CD4-positive, CD25-positive, alpha-beta regulatory T cell (primary cell): ENCODE measurements at places on chromosomes 3 and 15.

- DNase-seq = no peak
Measured at GRCh38 chr3:37852771-37853170, 8.9 kb upstream of the CTDSPL start.

- DNase-seq = no peak
Measured at GRCh38 chr3:45612918-45613602, 18.5 kb downstream of the LIMD1 start.

- no peak for DNase-seq
Measured at GRCh38 chr3:38367779-38368178, 21.2 kb downstream of the XYLB start.

GRCh38 chr15:99504823-99505551, 60.8 kb upstream of the MEF2A start:
- DNase-seq = no peak

DNA sequence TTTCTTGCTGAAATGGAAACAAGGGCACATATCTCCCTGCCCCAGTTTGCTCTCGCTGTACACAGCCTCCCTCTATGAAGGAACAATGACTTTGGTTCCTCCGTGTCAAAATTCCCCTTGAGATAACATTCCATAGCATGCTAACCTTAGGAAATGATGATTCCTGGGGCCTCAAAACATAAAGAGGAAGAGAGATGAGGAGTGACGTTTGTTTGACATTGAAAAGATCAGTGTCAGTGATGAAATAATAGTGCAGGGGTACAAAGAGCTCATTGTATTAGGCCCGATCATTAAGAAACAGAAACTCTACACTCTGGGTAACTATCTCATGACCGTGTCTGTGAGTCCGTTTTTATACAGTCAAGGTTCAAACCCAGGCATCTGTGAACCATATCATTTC, 55.2 kb downstream of the ARNT2 start:
- DNase-seq = no peak

- DNase-seq = no peak
Measured at GRCh38 chr15:77356305-77356704, 63.6 kb downstream of the PEAK1 start.

DNA sequence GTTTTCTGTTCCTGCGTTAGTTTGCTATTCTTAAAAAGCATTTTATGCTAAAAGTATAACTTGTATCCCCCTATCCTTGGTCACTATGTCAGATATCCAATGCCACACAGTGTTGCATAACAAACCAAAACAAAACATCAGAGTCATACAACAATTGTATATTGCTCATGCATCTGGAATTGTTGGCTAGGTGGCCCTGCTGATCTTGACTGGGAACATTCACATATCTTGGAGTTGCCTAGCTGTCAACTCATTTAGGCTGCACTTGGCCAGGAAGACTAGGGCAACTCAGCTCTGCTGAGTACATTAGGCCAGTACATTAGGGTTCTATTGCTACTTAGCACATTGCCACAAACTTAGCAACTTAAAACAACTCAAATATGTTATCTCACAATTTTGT, 706.5 kb upstream of the UBE2E2 start:
- DNase-seq = no peak

- peak; percentile 65 for DNase-seq
Measured at GRCh38 chr3:39000008-39000450, 51.7 kb downstream of the SCN11A start.

- DNase-seq = no peak
Measured at GRCh38 chr3:33037471-33037870, 59.5 kb downstream of the GLB1 start.
